ENCODE measurements at places on chromosomes 6 and 20.

DNA sequence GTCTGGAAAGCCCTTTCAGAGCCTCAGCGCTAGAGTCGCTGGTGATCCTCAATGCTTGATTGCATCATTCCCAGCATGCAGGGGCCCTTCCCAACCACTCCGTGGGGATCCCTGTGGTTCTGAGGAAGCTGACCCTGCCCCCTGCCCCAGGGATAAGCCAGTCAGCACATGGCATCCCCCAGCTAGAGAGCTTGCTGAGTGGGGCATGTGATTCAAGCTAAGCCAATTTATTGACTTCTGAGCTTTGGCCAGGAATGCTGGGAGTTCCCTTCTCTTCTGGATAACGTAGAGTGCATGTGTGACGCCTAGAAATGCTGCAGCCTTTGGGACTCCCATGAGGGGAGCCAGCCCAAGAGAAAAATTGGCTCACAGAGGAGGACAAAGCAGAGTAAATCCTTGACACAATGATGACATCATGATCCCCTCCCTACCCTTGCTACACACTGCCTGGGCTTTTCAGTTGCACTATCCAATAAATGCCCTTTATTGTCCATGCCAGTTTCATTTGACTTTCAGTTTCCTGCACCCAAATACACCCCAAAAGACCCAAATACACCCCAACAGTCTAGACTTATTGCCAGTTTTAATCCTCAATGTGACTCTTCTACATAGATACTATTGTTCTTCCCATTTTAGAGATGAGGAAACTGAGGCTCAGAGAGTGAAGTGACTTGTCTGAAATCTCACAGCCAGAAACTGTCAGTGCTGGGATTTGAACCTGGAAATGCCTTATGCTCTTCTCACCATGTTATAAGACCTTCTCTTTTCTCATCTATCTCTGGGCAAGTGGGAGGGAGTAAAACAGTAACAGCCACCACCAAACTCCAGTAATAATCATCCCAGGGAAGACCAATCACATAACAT is 34.3 kb downstream of the KCNB1 start:
- no peak for DNase-seq

DNA sequence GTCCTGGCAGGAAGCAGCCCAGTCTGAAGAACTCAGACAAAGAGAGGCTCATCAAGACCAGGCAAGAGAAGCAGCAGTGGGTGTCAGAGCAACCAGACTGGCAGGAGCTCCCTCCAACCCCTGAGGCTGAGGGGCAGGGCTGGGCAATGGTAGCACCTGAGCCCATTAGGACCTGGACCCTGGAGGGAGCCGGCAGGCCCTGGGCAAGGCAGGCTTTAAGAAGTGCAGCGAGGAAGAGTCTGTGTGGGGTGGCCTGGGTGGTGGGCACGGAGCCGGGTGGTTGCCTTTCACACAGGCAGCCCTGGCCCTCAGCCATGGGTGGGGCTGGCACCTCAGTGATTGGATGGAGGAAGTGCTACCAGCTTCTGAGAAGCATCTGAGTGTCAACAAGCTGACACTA is 33.1 kb upstream of the IRF4 start:
- DNase-seq: no peak

DNA sequence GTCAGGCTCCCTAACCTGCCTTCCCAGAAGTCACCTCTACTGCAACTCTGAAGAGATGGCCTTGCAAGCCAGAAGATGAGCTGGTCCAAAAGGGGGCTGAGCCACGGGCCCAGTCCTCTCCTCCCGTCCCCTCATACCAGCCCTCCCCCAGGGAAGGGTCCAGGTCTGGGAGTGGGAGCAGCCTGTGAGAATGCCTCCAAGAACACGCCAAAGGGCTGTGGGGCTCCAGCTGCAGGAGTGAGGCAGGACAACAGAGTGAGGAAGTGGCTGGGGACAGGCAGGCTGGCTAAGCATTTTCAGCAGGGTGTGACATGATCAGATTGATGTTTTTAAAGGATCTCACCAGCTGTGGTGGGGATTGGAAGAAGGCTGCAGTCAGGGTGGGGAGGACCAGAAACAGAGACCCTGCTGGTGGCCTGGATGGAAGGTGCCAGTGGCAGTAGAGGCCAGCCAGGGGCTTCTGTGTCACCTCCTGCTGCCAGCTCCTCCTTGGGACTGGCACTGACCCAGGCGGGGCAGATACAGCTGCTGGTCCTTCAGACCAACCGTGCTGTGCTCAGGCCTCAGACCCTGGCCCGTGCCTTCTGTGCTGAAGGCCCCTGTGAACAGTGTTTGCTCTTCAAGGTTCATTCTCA is 257.6 kb downstream of the NRN1 start:
- DNase-seq: no peak

- no peak for DNase-seq
Measured at GRCh38 chr6:14727494-14728395, 518.1 kb upstream of the JARID2 start.

- no peak for DNase-seq
Measured at GRCh38 chr6:42419490-42420280, 32.0 kb downstream of the TRERF1 start.

GRCh38 chr6:162917506-162917905 is 189.7 kb downstream of the PACRG start:
- no peak for DNase-seq

GRCh38 chr6:83970582-83970981 is 63.0 kb upstream of the MRAP2 start:
- DNase-seq: no peak

DNA sequence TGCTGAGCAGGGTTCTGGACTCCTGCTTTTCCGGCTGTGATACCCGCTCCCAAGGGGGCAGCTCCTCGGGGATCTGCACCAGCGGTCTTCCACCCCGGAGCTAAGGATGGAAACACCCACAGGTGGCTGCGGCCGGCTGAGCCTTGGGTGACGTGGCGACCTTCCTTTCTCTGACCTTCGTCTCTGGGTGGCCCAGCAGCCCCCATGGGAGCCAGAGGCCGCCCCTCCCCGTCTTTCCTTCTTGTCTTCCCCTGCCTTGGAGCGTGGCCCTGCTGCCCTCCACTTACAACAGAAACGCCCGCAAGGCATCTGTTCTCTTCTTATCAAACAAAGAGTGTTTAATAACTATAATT is 405.7 kb downstream of the TAF4 start:
- DNase-seq: no peak

GRCh38 chr6:124319410-124319809 is 515.7 kb downstream of the NKAIN2 start:
- DNase-seq: no peak

GRCh38 chr6:143586557-143586956 is 75.0 kb upstream of the FUCA2 start:
- no peak for DNase-seq

- DNase-seq: no peak
Measured at GRCh38 chr6:163771180-163771579, 356.7 kb downstream of the QKI start.

- DNase-seq: no peak
Measured at GRCh38 chr20:24872291-24873024, 76.6 kb upstream of the CST7 start.

GRCh38 chr20:57682184-57683101 is 27.4 kb downstream of the PMEPA1 start:
- no peak for DNase-seq

DNA sequence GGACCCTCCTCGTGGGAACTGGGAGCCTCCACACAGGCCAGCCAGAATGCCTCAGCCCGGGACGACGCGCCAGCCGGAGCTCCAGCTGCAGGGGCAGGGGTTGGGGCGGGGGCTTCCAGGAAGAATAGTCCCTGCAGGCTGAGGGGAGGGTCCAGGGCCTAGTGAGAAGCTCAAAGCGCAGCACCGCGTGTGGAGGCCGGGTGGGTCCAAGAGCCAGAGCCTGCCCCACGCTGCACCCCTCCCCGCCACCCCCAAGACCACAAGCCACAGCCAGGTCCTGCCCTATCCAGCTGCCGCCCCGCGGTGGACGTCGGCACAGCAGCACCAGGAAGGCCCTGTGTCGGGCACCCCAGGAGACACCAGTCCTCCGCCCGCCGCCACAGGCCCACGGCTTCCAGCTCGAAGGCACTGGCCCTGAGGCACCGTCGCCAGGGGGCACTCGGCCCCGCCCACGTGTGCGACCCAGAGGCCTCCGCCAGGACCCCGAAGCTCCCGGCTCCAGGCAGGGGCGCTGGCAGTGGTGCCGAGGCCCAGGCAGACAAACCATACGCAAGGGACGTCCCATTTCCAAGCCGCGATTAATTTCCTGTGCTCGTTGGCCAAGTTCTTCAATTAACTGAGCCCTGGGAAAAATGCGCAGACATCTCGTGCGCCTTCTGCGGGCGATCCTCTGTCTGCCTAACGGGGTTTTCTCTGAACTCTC is 19.5 kb downstream of the KCNQ2 start:
- no peak for DNase-seq

- no peak for DNase-seq
Measured at GRCh38 chr6:148967541-148967956, 220.7 kb downstream of the UST start.

- no peak for DNase-seq
Measured at GRCh38 chr20:37735541-37735940, 41.7 kb downstream of the CTNNBL1 start.

GRCh38 chr6:37171970-37172812 is 2.2 kb downstream of the PIM1 start:
- DNase-seq: peak; percentile 90

- no peak for DNase-seq
Measured at GRCh38 chr6:156348849-156349248, 428.3 kb upstream of the ARID1B start.

DNA sequence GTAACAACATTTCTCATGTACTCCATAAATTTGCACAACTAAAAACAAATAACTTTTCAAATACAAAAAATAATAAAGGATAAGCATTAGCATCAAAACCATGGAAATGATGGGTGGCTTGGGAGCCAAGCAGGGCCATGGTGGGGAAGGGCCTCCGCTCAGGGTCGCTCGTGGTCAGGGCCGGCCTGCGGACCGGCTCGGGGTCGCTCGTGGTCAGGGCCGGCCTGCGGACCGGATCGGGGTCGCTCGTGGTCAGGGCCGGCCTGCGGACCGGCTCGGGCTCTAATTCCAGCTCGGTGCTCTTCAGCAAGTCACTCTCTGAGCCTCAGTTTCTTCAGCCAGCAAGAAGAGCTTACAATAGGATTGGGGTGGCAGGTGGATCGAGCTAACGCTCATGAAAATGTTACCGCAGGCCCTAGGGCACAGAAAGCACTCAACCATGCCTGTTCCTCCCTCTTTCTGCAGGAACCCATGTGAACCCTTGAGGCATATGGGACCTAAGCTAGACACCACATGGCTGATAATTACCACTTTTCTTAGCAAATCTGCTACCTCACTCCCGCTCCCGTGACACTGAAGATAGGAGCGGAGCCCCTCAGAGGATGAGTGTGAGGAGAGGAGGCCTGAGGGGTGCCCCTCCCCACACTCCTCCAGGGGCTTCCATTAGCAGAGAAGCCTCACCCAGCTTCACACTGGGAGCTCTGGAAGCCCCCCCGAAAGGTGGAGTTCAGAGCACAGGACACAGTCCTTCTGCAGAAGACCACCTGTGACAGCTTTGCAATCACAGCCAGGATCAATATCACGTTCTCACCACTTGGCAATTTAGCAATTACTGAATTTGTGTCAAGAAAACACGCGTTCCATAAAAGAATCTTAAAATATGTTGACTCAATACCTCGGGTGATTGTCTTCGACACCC is 103.0 kb downstream of the PSMB1 start:
- DNase-seq: no peak

DNA sequence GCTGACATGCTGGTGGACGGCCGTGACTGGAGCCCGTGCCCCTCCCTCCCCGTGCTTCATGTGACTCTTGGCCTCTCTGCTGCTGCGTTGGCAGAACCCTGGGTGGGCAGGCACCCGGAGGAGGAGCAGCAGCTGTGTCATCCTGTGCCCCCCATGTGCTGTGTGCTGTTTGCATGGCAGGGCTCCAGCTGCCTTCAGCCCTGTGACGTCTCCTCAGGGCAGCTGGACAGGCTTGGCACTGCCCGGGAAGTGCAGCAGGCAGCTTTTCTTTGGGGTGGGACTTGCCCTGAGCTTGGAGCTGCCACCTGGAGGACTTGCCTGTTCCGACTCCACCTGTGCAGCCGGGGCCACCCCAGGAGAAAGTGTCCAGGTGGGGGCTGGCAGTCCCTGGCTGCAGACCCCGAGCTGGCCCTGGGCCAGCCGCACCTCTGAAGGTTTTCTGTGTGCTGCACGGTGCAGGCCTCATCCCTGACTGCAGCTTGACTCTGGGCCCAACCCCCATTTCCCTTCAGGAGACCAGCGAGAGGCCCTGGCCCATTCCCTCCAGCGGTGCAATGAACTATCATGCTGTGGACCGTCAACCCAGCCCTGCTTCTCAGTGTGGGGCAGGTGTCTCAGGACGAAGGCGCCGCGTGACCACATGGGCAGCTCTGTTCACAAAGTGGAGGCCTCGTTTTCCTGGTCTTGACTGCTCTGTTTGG is 8.1 kb downstream of the NPBWR2 start:
- DNase-seq: no peak

DNA sequence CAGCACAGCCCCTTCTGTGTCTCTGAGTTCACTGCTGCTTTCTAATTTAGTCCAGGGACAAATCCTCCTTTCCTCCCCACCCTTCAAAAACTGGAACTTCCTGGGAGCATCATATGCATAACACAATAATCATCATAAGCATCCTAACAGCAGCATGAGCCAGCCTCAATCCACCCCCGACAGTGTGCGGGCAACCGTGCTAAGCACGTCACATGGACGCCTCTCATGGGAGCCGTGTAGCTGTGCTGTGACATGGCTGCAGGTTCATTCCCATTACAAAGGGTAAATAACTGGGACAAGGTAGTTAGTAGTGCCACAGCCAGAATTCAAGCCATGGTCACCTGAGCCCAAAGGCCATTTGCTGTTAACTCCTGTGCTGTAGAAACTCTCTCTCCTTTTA is 24.5 kb upstream of the ULBP3 start:
- no peak for DNase-seq

DNA sequence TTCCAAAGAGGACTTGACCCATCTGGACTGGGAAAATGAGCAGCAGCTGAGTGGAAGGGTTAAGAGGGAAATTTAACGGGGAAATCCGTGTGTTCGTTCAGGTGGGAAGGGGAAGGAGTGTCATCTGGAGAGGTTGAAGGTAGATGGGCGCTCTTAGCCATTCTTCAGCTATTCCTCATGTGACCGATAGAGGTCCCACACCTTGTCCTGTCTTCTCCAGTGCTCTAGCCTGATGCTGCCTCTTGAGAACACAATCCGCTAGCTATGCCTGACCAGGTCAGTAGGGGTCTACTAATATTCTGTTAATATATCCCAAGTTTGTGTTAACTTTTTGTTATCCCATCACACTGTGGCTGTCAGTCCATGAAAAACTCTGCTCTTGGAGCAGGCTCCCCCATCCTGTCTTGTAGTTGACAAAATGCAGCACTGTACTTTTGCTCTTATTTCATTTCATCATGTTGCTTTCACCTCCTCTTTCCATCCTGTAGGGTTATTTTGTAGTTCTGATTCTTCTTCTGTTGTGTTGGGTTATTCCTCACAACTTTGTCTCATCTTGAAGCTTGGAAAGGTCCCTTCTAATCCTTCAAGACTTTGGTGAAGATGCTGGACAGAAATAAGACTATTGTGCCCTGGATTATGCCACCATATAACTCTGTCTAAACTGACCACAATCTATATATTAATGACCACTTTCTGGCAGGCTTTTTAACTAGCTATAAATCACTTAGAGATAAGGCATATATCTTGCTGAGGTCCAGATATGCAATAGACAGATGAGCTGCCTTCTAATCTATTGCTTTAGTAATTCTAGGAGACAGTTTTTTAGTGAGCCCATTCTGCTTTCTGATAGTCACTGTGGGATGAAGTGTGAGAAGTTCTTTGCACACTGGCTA is 123.4 kb upstream of the SUPT3H start:
- DNase-seq: no peak

- DNase-seq: no peak
Measured at GRCh38 chr6:170127151-170127550, 163.7 kb downstream of the DLL1 start.

GRCh38 chr20:53738039-53738944 is 144.7 kb upstream of the ZNF217 start:
- no peak for DNase-seq

GRCh38 chr6:68134796-68135195 is 500.3 kb upstream of the ADGRB3 start:
- no peak for DNase-seq
